ENCODE measurements at places on chromosomes 1 and 21. TPM values are rescaled to one million over a fixed set of nuclear protein-coding genes. Genes with fewer than 3 reads are reported as not detected.

DNA sequence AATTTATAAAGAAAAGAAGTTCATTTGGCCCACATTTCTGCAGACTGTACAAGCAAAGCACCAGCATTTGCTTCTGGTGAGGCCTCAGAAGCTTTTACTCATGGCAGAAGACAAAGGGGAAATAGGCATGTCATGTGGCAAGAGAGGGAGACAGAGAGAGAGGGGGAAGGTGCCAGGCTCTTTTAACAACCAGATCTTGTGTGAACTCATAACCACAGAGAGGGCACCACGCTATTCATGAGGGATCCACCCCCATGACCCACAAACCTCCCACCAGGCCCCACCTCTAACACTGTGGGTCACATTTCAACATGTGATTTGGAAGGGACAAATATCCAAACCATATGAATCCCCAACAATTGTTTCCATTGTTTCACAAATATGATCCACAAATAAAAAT lies 467.9 kb downstream of the SIPA1L2 start:
- no peak for DNase-seq

GRCh38 chr21:21971384-21971783 lies 973.2 kb downstream of the NCAM2 start:
- DNase-seq, result no peak

GRCh38 chr1:46489638-46490405 lies at the start of gene DMBX1:
Gene DMBX1, plus strand, starts transcription at chr1:46489836. Its CDS starts 17,175 bp downstream, at chr1:46507011.
- DNase-seq, result peak; percentile 93

DNA sequence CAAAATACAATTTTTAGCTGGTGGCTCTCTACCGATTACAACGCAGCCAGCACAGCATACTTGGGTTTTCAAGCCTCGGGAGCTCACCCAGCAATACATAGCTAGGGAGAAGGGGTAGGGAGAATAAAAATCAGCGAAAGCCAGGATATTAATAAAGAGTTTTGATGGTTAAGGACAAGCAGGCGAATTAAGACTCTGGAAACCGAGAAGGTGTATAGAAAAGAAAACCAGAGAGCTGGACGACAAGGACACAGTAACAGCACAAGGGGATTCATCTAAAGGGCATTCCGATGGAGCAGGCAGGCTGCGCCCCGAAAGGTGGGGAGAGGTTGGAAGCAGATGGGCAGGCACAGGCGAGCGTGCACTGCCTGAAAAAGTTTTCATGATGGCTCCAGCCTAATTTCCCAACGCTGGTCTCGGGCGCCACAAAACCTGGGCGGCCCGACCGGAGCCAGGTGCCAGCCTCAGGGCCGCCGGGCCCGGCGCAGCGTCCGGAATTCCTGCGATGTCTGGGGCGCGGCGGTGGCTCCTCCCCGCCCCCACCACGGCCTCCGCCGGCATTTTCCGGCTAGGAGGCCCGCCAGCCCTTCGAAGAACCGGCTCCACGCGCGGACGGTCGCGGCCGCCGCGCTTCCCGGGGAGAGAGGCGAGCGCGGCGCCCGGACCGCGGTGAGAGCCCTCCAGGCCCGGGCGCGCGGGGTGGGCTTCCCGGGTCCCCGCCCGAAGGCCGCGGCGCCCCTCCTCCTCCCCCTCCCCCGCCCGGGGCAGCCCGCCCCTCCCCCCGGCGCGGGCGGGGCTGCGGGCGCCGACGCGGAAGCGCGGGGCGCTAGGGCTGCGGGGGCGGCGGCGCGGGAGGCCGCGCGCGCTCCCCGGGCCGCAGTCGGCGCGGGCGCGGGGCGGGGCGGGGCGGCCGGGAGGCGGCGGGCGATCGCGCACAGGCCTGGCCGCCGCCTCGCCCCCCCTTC lies 774 bp upstream of the DYRK1A start:
- peak; percentile 83 for DNase-seq

DNA sequence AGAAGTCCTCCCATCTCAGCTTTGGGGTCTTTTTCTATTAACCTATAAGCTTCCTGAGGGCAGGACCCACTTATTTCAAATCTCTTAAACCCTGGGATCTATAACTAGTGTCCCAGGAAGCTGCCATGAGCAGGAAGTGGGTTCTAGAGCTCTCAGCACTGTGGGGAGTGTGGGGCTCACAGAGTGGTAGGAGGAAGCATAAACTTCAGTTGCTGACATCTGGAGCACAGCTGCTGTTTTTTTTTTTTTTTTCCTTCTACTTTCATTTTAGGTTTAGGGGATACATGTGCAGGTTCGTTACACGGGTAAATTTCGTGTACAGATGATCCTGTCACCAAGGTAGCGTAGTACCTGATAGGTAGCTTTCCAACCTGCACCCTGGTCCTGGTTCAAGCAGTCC lies 59.3 kb downstream of the AK4 start:
- DNase-seq, result no peak

Gene SYT14
- 4.5 TPM for polyA plus RNA-seq

- DNase-seq, result no peak
Observed at GRCh38 chr1:234696148-234696576, 86.2 kb upstream of the IRF2BP2 start.

DNA sequence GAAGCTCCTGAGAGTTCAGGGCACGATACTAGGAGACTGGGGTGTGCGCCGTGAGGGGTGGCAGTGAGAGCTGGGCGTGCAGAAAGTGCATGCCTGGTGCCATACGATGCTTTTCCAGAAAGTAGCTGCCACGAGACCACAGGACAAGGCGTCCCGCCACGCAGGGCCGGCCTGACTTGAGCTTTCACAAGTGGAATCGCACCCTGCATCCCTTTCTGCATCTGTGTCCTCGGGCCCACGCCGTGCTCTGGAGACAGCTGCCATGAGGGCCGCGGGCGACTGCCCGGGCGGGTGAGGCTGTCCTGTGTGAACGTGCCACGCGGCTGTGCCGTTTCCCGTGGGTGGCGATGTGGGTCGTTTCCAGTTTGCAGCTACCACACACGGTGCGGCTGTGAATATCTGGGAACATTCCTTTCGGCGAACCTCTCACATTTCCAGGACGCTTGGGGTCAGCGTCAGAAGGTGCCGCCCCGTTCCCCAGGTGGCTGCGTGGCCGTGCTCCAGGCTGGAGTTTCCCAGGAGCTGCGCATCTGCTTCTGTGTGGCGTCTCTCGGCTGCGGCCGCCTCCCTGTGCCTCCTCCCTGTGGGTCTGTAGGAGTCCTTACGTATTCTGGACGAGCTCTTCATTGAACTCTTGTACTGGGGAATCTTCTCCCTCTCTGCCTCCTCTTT lies 1.0 kb upstream of the PERM1 start:
- DNase-seq, result no peak

GRCh38 chr1:206000641-206001339 lies 2.4 kb downstream of the RAB7B start:
- DNase-seq, result no peak

Gene TMPRSS2
- 1.6 TPM for polyA plus RNA-seq

- DNase-seq, result no peak
Observed at GRCh38 chr1:72224506-72224905, 57.8 kb downstream of the NEGR1 start.

- DNase-seq, result no peak
Observed at GRCh38 chr1:185463011-185463410, 146.0 kb upstream of the IVNS1ABP start.

- DNase-seq, result no peak
Observed at GRCh38 chr1:30492451-30492850, 230.9 kb downstream of the MATN1 start.

DNA sequence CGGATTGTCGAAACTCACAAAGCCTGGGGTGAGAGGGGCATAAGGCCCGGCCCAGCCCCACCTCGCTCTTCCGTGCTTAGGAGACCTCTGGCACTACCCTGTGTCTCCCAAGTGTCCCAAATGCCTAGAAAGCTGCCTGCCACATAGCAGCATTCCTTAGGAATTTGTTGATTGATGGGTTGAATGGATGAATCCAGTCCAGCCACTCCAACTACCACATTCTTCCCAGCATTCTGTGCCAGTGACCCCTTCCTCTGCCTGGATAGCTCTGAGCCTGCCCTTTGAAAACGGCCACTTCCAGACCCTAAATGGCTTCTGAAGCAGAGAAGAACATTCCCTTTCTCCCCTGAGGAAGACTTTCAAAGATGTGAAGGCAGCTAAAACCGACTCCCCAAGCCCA lies 11.5 kb downstream of the CELF3 start:
- no peak for DNase-seq

- no peak for DNase-seq
Observed at GRCh38 chr1:218772575-218772974, 401.1 kb upstream of the LYPLAL1 start.

- DNase-seq, result peak; percentile 36
Observed at GRCh38 chr1:186155594-186155993, 219.5 kb downstream of the TPR start.

DNA sequence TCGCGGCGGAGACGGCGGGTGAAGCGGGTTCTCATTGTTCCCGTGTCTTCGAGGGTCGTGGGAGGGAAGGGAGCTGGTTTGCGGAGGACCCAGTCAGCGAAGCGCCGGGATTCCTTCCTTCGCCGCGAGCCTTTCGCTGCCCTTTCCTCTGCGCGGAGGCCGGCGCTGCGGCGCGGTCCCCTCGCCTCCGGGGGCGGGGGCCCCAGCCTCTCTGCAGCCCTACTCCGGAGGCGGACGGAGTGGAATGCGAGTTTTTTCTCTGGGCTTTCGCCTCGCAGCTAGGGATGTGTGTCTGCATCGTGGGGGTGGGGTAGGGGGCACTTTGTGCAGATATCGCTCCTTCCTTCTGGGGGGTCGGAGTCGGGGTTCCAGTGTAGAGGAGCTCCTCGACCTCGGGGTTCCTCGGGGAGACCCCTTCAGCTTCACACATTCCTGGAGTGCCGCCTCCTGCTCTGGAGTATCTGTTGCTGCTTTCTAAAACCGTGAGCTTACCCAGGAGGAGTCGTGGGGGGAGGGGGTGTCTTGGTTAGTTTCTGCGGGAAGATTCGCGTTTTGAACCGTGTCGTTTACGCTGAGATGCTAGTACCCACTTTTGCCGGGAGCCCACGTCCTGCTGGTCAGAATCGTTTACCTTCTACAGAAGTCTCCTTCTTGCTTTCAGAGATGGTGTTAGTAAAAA lies 595 bp downstream of the RNF2 start:
- DNase-seq, result peak; percentile 83

- DNase-seq, result no peak
Observed at GRCh38 chr1:223785808-223786207, 59.9 kb downstream of the TP53BP2 start.

Gene KMO
- 0.05 TPM for polyA plus RNA-seq

Gene RAB3B
- polyA plus RNA-seq, result 18.3 TPM

GRCh38 chr1:55362558-55362957 lies 147.4 kb upstream of the USP24 start:
- DNase-seq, result no peak

GRCh38 chr1:100543640-100544039 lies 5.7 kb downstream of the GPR88 start:
- peak; percentile 90 for DNase-seq

- no peak for DNase-seq
Observed at GRCh38 chr1:117563492-117563875, 42.4 kb upstream of the TENT5C start.

DNA sequence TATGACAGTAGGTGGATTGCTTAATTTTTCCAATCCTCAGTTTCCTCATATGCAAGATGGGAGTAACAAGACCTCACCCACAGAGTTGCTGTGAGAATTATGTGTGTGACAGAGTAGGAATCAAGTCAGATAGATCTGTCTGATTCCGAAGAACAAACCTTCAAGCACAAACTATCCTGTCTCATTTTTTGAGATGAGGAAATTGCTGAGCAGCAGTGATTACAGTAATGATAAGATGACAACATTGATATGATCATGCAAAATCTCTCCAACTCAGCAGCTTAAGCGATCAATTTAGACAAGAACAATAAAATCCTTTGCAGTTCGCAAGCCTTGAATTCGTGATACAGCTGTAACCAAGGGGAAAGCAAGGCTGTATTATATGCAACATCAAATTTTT lies 474.1 kb downstream of the OMA1 start:
- no peak for DNase-seq

Gene F5
- polyA plus RNA-seq, result 0.16 TPM

DNA sequence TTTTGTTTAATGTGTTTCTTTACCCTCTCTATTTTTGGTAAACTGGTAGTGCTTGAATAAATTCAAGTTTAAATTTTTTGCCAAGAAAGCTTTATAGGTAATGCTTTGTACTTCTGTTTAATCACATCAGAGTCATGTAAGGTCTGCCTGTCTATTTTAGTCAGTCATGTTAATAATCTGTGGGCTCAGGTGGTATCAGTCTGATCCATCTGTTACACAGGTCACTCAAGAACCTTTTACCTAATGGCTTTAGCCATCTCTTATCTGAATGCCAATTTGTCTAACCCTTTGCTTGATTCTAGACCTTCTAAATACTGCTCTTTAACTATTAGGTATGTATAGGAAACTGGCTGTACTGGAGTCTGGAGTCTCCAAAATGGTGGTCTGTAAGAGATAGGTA lies 16.6 kb downstream of the MDM4 start:
- no peak for DNase-seq

Gene FLG2
- not detected for polyA plus RNA-seq

DNA sequence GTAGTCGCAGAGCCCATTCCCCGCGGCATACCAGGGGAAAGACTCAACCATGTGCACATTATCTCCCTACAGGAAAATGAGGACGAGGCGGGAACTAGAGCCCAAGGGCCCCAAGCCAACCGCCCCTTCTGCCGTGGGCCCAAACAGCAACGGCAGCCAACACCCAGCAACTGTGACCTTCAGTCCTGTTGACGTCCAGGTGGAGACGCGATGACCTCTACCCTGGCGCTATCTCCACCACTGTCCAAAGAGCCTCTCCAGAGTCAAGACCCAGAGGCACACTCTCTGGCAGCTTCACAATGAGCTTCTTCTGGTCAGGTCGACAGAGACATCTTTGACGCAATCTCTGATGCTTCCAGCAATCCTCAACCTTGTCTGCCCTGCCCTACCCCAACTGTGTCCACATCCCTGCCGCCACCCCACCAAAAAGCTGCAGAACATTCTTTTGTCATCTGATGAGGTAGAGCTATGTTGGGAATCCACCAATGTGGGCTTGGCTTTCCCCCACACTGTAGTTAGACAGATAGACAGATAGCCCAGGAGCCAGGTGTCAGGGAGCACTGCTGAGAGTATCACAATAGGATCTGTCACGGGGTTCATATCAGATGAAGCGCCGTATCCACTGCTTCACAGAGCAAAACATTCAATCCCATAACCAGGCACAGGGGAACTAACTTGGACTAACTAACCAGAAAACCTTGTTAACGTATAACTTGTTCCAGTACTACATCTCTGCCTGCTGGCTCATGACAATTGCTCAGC lies 37.4 kb upstream of the SRRM1 start:
- DNase-seq, result no peak

GRCh38 chr1:65189576-65190115 lies 41.6 kb downstream of the AK4 start:
- no peak for DNase-seq

DNA sequence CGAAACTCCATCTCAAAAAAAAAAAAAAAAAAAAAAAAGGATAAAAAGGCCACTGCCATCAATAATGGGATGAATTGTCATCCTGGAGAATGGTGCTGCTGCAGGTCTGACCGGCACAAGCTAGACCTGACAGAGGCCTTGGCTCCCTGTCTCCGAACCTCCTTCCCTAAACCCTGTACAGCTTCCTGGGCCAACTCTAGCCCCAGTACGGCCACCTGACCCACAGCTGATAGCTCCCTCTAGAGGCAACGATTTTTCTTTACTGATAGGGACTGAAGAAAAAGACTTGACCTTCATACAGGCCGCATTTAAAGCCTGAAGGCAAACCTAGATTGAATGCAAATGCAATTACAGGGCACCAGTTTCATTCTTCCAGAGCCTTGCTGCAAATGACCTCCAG lies 30.7 kb downstream of the NOL9 start:
- peak; percentile 93 for DNase-seq

Gene RAP1A
- 28.1 TPM for polyA plus RNA-seq

Gene LCE2B
- polyA plus RNA-seq, result not detected

Gene ZNF593OS
- 1.1 TPM for polyA plus RNA-seq

- no peak for DNase-seq
Observed at GRCh38 chr1:16451841-16452528, 11.5 kb downstream of the NECAP2 start.
